ENCODE measurements at places on chromosomes 4 and X.

DNA sequence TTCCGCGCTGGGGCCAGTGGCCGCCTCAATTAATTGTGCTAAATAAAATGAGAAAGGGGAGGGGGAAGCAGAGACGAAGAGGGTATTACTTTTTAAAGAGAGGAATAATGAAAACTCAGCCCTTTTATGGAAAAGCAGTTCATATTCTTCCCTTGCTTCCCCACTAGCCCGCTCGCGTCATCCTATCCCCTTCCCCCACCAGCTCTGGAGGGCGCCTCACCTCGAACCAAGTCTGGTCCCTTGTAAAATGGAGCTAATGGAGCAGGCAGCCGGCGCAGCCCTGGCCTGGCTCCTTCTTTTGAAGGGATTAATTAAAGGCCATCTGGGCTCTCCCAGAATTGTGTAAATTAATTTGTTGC lies 511 bp upstream of the NKX6-1 start:
- DNase-seq: no peak

DNA sequence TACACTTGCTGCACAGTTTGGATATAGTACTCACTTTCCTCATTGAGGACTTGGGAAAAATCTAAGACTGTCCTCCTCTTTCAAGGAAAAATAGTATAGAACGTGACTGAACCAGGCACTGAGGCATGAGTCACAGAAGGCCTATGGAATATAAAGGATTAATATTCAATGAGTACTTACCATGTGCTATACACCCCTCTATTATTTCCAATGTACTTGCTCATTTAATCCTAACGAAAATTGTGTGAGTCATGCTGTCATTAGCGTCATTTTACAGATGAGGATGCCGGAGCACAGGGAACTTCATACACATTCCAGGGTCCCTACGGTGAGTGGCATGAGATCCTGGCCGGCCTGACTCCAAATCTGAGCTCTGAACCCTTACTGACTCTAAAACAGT lies 2136.2 kb upstream of the TENM3 start:
- no peak for DNase-seq

- DNase-seq: peak; percentile 95
Observed at GRCh38 chr4:7719354-7720174, 220.1 kb downstream of the AFAP1 start.

- no peak for DNase-seq
Observed at GRCh38 chrX:110588853-110589252, 206.8 kb downstream of the CHRDL1 start.

- DNase-seq: no peak
Observed at GRCh38 chrX:149570668-149571067, 16.6 kb downstream of the MAGEA9B start.

DNA sequence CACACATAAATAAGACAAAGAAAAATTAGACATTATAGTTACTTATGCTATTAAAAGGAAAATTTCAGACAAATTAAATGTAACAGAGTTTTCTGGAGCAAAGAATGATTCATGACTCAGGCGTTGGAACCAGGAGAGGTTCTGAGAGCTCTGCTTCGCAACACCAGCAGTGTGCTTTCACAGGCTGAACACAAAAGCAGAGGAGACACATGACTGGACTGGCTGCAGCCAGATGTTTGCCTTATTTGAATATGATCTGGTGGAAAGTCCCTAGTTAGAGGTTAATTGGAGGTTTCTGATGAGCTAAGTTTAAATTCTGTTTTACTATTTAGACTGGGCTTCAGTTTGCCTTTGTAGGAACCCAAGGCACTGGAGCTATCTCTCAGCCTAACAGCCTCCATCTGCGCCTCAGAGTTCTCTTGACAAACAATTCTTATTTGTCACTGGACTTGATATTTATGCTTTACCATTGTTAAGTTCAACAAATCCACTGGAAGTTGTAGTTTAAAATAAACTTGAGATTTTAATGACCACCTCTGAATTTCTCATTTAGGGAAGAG lies 16.2 kb downstream of the BOD1L1 start:
- no peak for DNase-seq

GRCh38 chr4:93657527-93657926 lies 171.0 kb upstream of the ATOH1 start:
- no peak for DNase-seq

GRCh38 chrX:72201836-72202536 lies 20.4 kb downstream of the PIN4 start:
- no peak for DNase-seq

GRCh38 chrX:118564498-118564897 lies 68.9 kb downstream of the DOCK11 start:
- DNase-seq: no peak

DNA sequence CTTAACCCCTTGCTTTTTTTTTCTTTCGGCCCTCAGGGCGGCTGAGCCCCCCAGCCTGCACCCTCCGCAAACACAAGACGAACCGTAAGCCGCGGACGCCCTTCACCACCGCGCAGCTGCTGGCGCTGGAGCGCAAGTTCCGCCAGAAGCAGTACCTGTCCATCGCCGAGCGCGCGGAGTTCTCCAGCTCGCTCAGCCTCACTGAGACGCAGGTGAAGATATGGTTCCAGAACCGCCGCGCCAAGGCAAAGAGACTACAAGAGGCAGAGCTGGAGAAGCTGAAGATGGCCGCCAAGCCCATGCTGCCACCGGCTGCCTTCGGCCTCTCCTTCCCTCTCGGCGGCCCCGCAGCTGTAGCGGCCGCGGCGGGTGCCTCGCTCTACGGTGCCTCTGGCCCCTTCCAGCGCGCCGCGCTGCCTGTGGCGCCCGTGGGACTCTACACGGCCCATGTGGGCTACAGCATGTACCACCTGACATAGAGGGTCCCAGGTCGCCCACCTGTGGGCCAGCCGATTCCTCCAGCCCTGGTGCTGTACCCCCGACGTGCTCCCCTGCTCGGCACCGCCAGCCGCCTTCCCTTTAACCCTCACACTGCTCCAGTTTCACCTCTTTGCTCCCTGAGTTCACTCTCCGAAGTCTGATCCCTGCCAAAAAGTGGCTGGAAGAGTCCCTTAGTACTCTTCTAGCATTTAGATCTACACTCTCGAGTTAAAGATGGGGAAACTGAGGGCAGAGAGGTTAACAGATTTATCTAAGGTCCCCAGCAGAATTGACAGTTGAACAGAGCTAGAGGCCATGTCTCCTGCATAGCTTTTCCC lies 3.4 kb downstream of the MSX1 start:
- peak; percentile 45 for DNase-seq

GRCh38 chr4:167452922-167453430 lies 218.7 kb upstream of the SPOCK3 start:
- DNase-seq: no peak

DNA sequence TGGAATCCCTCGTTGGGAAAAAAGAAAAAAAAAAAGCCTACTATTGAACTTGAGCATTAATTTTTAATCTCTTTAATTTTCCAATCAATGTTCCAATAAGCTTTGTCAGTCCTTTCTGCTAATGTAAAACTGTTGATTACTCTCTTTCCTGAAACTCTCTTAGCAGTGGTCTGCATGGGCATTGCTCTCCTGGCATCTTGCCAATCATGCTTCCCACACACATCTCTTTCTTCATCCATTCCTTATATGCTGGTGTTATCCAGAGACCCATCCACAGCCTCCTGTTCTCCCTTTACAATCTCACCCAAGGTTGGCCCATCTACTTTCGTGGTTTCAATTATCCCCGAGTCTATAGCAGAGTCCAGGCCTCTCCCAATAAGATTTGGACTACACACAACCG lies 31.8 kb upstream of the KCNE5 start:
- no peak for DNase-seq

DNA sequence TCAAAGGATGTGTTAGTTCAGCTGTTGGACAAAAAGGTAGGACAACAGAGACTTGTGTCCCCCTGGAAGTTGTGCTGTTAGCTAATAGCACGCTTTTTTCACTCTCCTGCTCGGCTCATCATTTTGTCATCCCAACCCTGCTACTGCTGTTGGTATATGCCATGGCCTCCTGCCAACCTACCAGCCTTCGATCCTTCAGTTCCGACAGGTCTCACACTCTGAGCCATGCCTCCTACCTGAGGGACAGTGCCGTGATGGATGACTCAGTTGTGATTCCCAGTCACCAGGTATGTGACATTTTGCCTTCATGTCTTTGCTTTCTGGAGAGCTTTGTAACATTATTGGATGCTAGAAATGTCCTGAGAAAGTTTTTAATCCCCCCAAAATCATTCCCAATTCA lies 268.1 kb downstream of the ANK2 start:
- no peak for DNase-seq

DNA sequence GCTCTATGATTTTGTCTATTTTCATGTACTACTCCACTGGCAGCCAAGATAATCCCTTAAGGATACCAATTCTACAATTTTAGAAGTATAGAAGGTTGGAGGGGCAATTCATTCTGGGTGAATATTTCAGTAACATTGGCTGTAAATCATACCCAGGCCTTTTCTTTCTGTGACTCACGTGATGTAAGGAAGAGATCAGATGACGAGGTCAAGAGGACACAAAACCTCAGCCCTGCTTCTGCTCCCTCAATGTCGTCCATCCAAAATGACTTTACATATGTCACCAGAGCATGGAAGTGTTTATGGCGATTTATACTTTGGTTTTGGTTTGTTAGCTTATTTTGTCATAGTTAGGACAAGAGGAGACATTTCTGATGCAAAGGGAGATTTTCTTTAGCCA lies 70.7 kb upstream of the SLC4A4 start:
- DNase-seq: no peak

DNA sequence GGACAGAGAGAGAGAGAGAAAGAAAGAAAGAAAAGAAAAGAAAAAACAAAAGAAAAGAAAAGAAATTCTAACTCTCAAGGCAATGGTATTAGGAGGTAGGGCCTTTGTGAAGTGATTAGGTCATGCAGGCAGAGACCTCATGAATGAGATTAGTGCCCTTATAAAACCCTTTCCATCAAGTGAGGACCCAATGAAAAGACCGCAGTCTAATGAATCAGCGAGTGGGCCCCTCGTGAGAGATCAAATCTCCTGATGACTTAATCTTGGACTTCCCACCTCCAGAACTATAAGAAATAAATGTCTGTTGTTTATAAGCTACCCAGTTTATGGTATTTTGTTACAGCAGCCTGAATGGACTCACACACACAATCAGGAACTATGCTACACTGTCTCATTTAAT lies 16.9 kb downstream of the AASDH start:
- no peak for DNase-seq

DNA sequence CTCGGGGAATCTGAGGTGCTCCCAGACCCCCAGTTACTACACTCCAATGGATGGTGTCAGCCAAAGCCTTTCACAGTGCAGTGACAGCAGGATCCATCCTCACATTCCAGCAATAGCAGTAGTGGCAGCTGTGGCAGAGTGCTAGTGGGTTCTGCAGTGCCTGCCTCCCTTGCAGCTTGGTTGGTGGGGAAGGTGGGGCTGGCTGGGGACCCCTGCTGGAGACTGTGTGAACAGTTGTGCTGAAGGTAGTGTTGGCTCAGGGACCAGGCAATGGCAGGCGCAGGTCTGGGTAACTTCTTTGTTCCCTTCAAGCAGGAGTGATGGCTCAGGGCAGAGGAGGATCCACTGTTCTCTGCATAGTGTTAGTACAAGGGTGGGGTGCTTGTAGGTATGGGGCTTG lies 343.7 kb upstream of the TRAM1L1 start:
- peak; percentile 20 for DNase-seq

DNA sequence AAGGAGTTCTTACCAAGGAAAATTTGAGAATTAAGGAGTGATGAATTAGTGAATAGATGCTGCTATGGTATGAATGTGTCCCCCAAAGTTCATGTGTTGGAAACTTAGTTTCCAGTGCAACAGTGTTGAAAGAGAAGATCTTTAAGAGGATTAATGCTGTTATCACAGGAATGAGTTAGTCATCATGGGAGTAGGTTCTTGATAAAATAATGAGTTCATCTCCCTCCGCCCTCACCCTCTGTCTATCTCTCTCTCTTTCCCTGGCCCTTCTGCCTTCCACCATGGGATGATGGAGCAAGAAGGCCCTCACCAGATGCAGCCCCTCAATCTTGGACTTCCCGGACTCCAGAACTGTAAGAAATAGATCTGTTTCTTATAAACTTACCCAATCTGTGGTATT lies 38.3 kb upstream of the KLHL8 start:
- no peak for DNase-seq

DNA sequence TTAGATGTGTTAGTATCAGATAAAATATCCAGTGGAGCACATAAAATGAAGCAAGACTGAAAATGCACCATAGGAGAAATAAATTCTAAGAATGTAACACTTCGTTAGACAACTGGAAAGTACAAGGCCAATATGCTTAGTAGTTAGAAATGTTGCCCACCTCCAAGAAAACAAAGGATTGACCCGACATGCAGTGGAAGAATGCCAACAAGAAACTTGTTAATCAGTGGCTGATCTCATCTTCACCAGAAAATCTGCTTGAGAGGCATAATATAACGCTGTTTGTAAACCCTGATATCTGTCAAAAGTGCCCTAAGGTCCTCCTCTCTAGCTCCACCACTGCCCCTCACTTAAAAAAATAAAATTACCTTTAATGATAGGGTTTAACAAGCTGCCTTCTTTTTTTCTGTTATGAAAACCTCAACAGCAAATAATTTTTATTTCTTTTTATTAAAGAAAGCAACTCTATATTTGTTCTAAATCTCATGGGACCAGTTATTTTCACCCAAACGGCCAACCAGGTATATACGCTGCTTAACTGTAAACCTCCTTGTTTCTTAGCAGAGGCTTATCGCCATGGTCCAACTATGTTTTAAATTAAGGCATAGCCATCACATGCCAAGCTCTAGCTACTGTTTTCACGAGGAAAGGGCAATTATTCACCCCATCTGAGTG lies 1.8 kb downstream of the RASGEF1B start:
- no peak for DNase-seq

GRCh38 chrX:37690119-37690518 lies 4.5 kb downstream of the XK start:
- no peak for DNase-seq

- no peak for DNase-seq
Observed at GRCh38 chr4:83212041-83212851, 72.4 kb downstream of the COQ2 start.

- DNase-seq: no peak
Observed at GRCh38 chrX:22037225-22037624, 5.1 kb downstream of the PHEX start.

DNA sequence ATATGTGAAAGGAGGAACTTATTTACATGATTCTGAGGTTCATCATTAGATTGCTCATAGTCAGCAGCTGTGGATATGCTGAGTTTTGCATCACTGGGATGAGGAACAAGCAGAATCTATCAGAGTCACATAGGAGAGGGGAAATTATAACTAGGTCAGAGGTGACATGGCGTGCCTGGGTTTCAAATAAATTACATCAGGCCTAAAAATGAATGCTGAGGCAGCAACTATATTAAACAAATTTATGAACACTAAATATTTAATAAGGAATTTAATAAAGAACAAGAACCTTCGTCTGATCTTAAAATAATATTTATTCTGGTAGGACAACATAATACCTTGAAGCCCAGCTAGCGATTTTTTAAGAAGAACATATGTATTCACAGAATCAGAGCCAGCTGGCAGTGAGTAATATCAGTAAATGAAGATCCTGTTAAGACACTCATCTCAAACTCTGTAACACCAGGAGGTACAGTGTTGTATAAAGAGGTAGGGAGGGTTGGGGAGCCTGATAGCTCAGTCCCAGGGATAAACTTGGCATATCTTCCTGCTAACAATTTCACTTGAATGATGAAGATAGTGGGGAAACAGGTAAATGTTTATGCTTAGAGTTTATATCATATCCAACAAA lies 60.9 kb upstream of the HS3ST1 start:
- DNase-seq: no peak
